Hypothalamus (tissue), 51 donors: ENCODE measurements at places on chromosomes 2 and 18.

- DNase-seq: no peak
Measured at GRCh38 chr2:86790134-86790675, 508 bp downstream of the CD8A start.

DNA sequence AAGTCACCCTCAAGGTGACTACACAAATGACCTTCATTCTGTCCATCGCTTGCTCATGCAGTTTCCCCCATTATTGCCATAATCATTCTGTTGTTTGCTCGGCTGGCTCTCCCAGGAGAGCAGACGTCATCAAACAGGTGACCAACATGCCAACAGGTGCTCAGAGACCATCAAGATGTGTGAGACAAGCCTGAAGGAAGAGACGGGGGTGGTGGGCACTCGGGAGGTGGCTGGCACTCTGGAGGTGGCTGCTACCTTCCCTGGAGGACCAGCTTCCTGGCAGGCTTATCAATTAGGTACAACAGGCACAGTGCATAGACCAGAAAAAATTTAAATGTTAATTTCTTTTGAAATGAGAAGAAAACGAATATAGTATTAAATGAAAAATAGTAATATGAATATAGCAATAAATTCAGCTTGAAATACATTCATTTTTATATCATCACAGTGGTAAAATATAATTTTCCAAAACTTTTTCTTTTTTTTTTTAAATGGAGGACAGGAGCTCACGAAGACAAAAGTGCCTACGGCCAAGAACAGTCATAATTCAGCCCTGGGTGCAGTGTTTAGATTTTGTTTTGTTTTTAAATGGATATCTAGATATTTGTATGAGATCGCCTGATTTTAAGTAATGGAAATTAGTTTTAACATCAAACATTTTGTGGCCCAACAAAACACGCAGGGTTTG lies 16.9 kb upstream of the HAAO start:
- no peak for DNase-seq

- no peak for DNase-seq
Measured at GRCh38 chr2:121082191-121082590, 202.8 kb downstream of the TFCP2L1 start.

DNA sequence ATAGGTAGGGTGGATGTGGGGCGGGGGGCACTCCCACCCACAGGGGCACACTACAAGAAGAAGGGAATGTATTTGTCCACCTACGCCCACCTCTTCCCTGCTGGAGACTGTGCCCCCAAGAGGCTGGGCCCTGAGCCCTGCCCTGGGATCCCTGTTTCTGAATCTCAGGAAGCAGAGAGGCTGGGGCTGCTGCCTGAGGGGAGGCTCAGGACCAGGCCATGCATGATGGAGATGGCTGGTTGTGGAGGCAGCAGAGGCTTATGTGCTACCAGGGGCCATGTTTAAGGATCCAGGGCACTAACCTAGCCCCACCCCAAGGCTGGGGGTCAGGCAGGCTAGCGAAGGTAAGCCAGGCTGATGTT lies 81.1 kb upstream of the OTOF start:
- DNase-seq: no peak

DNA sequence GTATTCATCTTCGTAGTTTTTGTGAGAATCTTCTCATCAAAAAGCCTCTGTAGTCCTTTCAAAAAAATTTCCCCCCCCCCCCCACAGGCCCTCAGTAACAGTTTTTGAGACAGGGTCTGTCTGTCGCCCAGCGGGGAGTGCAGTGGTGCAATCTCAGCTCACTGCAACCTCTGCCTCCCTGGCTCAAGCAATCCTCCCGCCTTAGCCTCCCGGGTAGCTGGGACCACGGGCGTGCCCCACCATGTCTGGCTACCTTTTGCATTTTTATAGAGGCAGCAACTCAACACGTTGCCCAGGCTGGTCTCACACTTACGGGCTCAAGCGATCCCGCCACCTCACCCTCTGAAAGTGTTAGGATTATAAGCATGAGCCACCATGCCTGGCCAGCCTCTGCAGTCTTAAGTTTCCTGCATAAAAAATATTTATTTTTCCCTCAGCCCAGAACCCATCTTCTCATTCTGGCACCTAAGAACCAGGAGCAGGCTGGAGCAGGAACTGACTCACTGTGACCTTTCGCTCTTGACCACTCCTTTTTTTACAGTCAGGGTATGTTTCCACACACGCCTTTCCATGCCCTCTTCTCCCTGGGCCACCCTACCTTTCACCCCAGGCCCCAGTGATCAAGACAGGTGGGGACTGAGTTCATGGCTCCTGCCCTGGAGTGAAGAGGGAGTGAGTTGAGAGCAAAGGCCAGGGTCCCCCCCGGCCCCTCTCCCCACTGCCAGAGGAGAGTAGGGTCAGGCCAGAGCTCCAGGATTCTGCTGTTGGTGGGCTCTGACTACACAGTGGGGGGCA lies 32.5 kb upstream of the NT5DC4 start:
- DNase-seq: no peak

- DNase-seq: no peak
Measured at GRCh38 chr2:38065502-38066135, 10.3 kb downstream of the CYP1B1 start.

DNA sequence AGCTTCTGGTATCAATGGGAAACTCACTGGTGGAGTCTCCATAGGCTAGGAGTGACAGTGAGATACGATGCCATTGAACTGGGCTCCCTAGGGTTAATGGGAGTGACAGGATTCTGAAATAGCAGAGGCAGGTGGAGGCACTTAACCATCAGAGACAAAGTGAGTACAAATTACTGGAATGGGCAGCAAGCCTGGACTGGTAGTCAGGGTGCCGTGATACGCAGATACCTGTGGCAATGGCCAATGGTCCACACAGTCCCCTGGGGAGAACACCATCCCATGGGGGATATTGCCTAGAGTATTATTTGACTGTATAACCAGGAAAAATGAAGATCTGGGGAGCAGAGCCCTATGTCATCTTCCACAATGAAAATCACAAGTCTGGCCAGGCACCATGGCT lies 17.3 kb downstream of the CHCHD5 start:
- no peak for DNase-seq

- no peak for DNase-seq
Measured at GRCh38 chr2:8265476-8266226, 416.2 kb upstream of the ID2 start.

DNA sequence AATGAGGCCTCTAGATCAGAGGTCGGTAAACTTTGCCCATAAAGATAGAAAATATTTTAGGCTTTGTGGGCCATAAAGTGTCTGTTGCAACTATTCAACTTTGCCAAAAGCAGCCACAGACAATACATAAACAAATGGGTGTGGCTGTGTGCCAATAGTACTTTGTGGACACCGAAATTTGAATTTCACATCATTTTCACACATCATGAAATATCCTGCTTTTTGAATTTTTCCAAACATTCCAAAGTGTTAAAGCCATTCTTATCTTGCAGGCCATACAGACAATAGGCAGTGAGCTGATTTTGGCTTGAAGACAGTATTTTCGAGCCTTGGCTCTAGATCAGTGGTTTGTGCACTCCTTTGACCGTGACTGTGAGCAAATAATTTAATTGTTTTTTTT lies 51.1 kb upstream of the EPC2 start:
- no peak for DNase-seq

GRCh38 chr2:44197816-44198215 lies 29.1 kb downstream of the PPM1B start:
- no peak for DNase-seq

DNA sequence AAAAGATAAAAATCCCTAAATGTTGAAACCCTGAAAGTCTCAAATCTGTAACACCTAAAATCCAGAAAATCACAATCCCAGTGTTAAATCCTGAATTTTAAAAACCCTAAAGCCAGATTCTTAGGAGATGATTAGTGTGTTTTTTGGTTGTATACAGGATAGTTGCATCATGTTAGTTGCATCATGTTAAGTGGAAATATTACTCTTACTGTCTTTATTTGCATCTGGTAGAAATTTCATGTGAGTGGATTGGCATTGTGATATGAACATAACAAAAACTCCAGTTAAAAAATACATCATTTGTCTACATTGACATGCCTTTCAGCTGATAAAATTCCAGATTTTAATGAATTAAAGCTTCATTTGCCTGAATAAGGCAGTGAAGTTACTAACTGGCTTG lies 683.1 kb upstream of the ACVR2A start:
- DNase-seq: no peak
